NCI-H2081 treated with DMSO at 0.1 percent for 48 hours (cell line): ENCODE measurements at places on chromosomes 12 and 14.

DNA sequence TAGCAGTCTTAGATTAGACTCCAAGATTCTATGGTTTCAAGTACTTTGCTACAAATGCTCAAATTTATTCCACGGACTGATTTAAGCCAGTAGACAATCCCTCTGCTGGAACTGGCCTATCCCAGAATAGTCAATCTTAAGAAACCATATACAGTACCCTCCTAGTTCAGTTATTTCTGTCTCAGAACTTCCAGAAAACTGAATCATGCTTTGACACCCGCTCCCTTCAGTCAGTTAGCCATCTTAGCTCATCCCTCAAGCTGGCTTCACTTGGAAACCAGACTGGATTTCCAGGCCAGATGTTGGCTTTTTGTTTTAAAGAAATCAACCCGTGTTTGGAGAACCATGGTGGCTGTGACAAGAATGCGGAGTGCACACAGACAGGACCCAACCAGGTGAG is 125.5 kb downstream of the NT5DC3 start:
- no peak for DNase-seq

- DNase-seq = no peak
Observed at GRCh38 chr12:4445156-4446101, at the start of gene FGF6. Gene FGF6 (minus strand): TSS chr12:4445815. CDS start chr12:4445570, 245 bp downstream.

DNA sequence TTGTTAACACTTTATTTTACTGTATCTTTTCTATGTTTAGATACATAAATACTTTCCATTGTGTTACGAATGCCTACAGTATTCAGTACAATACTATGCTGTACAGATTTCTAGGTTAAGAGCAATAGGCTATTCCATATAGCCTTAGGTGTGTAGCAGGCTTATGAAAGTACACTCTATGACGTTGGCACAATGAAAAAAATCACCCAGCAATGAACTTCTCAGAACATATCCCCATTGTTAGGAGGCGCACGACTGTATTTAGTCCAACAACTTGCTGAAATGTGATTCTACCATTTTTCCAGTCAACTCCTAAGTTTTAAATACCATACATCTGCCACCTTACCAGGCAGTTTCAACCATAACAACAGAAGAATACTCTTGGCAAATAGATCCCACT is 1.8 kb downstream of the PARP11 start:
- DNase-seq = no peak

DNA sequence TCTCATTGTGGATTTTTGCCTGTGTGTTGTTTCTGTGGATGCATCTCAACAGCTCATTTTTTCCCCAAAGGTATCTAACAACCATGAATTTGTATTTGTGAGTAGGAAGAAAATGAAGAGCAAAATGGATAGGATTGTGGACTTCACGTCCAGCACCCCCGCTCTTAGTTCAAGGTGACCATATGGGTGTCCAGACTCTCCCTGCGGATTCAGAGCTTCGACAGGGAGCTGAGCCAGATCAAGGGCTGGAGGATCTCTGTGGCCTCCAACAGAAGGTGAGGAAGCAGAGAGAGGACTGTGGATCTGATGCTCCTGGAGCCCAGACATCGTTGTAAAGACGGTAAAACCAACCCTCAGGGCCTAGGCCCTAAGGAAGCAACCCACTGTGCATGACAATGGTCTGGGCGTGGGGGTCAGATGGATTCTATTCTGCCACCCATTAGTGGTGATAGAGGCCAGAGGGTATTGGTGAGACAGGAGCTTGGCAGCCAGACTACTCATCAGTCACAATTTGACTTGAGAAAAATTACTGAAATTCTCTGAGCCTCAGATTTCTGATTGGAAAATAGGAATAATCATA is 659.7 kb upstream of the TMEM132C start:
- no peak for DNase-seq

- no peak for DNase-seq
Observed at GRCh38 chr14:72545411-72546311, 348.2 kb downstream of the DPF3 start.

DNA sequence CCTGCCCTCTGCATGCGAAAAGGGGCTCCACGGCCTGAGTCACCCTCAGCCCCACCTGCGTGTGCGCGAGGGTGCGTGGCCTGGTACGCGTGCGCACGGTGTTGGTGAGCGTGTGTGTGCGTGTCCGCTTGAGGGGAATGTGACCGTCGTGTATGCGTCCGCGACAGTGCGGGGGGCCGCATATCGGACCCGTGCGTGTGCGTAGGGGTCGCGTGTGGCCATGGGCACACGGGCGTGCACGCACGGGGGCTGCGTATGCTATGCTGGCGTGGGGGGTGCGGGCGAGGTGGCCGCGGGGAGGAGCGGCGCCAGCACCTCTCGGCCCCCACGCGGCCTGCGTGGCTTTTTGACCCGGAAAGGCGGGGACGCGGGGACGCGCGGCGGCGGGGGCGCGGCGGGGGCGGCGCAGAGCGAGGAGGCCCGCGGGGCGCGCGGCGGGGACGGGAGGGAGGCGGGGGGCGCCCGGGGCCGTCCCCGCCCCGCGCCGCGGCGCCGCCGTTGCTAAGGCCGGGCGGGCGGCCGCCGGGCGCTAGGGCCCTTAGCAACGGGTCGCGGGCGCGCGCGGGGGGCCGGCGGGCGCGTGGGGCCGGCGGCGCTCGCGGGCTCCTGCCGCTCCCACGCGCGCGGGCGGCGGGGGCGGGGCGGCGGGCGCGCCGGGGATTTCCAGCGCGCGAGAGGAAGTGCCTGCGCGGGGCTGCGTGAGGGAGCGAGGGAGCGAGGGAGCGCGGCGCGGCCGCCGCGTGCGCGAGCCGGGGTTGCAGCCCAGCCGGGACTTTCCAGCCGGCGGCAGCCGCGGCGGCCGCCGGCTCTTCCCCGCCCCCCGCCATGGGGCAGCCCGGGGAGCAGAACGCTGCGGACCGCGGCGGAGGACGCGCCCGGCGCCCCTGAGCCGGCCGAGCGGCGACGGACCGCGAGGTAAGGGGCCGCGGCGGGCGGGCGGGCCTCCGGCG is at the start of gene TRAF3:
Gene TRAF3, plus strand, starts transcription at position 689 of the 950 bp plus-strand sequence. CDS start 92,753 bp downstream, outside the sequence.
- DNase-seq = no peak

- no peak for DNase-seq
Observed at GRCh38 chr14:70027785-70028428, 148.7 kb downstream of the SMOC1 start.

GRCh38 chr12:104535369-104535768 is 78.6 kb downstream of the CHST11 start:
- DNase-seq = no peak

DNA sequence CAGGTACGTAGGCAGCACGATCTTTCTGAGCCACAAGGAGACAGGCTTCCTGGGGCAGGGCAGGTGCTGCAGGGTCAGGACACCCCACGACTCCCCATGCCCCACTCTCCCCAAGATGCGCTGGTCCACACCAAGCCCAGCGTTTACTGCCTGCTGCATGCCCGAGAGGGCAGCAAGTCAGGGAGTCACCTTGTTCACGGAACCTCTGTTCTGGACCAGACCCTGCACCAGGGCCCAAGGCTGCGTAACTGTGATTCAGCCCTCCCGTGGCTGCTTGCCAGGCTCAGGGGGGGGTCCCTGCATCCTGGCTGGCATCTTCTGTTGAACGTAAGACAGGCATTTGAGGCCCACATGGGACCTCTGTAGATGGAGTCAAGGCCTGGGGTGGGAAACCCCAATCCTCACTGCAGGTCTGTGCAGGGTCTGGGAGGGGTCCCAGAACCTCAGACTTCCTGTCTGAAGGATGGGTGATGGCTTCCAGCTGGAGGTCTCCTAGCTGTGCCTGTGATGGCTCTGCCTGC is 228.6 kb upstream of the RTL1 start:
- no peak for DNase-seq

GRCh38 chr14:92800525-92800924 is 6.4 kb downstream of the GOLGA5 start:
- DNase-seq = no peak

- no peak for DNase-seq
Observed at GRCh38 chr12:68115281-68115680, 44.3 kb downstream of the IFNG start.

DNA sequence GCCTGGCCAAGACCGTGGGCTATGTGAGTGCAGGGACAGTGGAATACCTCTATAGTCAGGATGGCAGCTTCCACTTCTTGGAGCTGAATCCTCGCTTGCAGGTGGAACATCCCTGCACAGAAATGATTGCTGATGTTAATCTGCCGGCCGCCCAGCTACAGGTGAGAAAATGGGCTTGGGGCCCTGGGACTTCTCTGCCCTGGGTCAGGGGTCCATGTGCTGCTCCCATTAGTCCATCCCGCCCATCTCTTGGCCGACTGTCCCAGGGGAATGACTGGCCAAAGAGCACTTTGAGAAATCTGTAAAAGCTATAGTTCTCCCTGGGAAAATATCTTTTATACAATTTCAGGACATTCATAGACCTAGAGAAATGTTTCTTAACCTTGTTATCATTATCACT is 63.5 kb downstream of the ACACB start:
- DNase-seq = no peak

DNA sequence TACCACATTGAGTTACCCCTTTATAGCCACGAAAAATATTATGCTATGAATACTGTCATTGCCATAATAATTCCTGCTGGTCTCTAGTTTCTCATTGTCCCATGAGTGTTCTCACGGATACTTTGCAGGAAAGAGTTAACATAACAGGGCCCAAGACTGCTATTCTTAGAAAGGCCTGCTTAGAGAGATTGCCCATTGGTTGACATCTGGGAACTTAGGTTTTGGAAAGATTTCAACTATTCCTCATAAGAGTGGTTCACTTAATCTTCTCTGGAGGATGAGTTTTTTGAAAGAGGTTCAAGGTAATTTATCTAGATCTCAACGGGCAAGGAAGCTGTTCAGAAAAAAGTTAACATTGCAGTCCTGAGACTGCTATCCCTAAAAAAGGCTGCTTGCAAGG is 18.4 kb upstream of the PRPF39 start:
- DNase-seq = no peak

GRCh38 chr12:31234955-31235867 is 90.7 kb downstream of the SINHCAF start:
- DNase-seq = peak; percentile 95

DNA sequence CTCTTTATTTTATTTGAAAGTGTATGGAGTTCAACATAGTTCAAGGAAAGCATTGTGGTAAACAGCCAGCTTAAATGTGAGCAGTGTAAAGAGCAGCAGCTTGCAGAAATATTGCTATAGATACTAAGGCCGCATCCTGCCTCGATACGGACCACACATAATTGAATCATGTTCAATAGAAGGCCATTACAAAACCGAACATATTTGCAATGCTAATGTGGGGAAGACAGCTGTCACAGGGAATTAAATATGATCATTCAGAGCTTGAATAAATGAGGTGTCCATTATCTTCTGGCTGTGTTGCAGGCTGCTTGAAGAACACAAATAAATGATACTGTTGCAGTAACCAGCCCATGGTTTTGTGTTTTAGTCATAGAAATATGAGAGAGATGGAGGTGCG is 173.2 kb downstream of the BRMS1L start:
- no peak for DNase-seq

DNA sequence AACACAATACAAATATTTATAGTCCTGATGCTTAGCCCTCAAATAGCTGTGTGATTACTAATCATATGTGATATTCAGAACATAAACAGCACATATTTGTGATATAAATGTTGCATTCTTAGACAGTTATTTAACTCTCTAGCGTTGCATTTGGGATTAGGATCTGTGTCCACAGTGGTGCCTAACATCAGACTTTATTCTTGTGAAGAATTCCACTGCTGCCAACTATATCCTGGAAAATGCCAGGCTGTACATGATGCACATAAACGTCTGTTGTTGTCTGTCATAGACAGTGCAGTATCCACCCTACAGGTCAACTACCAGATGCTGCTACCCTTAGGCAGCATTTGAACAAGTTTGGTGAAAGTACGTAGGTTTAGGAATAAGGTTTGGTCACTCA is 39.0 kb downstream of the SLC38A4 start:
- no peak for DNase-seq

- no peak for DNase-seq
Observed at GRCh38 chr12:131133015-131133905, 179.6 kb downstream of the ADGRD1 start.

GRCh38 chr14:49447540-49448107 is 138.6 kb downstream of the RPS29 start:
- no peak for DNase-seq

DNA sequence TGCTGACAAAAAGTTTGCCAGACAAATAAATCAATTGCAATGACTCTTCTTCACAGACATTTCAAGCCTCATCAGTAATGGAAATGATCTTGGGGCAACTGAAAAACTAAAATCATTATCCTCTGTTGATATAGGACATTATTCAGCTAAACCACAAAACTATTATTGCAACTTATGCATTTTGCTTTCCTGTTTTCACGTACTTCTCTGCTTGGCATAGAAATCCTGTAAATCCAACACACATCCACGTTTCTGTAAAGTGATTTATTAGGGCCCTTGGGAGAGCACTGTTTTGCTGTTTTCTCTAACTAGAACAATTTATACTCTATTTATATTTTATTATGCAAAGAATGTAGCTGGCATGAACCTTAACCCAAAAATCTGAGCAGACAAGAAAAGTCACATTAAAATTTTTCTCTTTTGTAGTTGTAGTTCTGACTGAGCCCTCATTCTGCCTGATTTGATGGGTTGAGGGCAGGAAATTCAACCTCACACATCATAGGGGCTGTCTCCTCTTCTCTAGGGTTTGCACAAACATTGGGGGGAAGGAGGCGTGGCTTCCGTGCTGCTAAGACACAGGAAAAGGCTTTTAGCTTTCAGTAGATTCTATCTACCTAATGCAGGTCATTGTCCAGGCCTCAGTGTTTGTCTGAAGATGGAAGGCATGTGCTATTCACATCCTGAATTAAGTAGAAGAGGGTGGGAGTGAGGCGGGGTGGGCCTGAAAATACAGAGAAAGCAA is 11.5 kb upstream of the NUP107 start:
- no peak for DNase-seq

DNA sequence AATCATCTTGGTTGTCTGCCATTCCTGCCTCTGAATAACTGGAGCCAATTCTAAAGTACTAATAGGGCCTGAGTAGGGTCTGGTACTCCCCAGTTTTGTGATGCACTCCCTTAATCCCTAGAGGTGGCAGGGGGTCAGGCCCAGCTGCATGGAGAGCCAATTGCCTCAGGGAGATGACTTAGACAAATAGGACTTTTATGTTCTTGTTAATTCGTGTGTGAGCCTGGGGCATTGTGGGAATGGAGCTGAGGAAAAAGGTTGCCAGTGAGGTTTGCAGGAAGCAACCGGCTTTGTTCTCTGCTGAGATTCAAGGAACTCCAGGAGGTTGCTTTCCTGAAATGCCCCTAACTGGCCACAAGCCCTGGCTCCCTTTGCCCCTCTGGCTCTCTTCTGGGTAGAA is 6.8 kb upstream of the DCD start:
- no peak for DNase-seq

DNA sequence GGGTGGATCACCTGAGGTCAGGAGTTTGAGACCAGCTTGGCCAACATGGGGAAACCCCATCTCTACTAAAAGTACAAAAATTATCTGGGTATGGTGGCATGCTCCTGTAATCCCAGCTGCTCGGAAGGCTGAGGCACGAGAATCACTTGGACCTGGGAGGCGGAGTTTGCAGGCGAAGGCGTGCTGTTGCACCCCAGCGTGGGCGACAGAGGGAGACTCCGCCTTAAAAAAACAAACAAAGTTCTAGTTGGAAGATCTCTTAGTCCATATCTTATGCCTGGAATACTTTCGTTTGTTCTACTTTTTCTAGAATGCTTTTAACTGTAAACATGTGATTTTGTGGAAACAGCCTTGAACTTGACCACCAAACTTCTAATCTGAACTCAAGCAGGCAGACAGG is 38.7 kb downstream of the PPHLN1 start:
- DNase-seq = no peak
